ENCODE measurements at places on chromosomes 2 and 18.

DNA sequence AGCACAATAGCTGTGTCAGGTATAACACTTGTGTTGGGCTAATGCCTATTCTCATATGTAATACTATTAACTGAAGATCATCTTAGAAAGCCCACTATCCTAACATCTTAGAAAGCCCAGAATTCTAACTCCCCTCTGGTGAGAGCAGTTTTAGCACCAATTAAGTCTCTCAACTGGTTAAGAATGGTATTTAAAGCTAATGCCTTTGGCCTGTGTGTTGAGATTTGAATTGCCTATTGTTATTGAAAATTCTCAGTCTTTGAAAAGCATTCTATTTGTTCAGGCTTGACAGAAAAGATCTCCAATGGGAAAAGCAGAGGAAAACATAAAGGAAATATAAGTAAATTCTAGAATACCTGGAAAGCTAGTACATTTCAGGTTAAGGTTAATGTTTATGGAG is 352.5 kb downstream of the ARHGAP15 start:
- DNase-seq, result no peak

DNA sequence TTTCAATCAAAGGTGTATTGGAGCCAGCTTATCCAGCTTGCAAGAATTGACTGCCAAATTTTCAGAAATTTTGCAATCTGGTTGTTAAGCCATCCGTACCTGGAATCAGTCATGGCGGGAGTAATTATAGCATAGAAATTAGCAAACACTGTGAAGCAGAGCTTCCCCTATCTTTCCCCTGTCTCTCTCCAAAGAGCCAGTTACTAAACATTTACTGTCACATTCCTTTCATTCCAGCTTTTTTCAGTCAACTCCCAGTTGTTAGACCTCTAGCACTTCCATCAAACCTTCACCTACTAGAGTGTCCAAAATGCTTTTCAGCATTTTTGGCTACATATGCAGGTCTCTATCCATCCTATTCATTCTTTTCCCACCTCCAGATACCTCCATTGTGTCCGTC is 137.4 kb downstream of the MC4R start:
- no peak for DNase-seq

DNA sequence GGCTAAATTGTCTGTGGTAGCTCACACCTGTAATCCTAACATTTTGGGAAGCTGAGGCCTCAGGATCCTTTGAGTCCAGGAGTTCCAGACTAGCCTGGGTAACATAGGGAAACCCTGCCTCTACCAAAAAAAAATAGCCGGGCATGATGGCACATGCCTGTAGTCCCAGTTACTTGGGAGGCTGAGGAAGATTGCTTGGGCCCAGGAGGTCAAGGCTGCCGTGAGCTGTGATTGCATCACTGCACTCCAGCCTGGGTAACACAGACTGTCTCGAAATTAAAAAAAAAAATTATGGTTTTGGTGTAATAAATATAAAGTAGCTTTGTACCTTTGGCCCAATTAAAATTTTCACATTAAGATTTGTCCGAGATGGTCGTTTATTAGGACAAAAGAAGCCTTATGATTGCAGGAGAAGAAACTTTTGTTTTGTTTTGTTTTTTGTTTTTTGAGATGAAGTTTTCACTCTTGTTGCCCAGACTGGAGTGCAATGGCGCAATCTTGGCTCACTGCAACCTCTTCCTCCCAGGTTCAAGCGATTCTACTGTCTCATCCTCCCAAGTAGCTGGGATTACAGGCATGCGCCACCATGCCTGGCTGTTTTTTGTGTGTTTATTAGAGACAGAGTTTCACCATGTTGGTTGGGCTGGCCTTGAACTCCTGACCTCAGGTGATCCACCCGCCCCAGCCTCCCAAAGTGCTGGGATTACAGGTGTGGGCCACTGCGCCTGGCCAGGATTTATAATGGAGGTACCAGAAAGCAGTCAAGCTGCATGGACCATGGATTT is 4.1 kb downstream of the MTA3 start:
- DNase-seq, result no peak

GRCh38 chr2:219252900-219253752 is at the start of gene TUBA4B:
TSS of gene TUBA4B (plus strand) at chr2:219253243. CDS start at chr2:219253408, 165 bp downstream.
- DNase-seq, result peak; percentile 72

- DNase-seq, result no peak
Measured at GRCh38 chr18:6546229-6546628, 131.5 kb upstream of the L3MBTL4 start.

DNA sequence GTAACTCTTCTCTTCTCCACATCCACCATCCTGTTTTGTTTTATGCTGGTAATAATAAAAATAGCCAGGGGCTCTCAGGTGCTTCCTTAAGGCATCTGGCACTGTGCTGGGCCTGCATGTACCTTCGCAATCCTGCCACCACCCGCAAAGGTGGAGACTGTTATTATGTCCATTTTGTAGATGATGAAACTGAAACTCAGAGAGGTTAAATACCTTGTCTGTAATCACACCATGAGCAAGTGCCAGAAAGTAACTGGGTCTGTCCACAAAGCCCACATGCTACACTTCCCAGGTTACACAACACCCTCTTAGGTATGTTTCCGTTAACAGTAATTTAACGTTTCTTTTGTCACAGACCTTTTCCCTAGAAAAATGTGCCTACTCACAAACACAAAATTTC is 27.0 kb downstream of the NRP2 start:
- no peak for DNase-seq

DNA sequence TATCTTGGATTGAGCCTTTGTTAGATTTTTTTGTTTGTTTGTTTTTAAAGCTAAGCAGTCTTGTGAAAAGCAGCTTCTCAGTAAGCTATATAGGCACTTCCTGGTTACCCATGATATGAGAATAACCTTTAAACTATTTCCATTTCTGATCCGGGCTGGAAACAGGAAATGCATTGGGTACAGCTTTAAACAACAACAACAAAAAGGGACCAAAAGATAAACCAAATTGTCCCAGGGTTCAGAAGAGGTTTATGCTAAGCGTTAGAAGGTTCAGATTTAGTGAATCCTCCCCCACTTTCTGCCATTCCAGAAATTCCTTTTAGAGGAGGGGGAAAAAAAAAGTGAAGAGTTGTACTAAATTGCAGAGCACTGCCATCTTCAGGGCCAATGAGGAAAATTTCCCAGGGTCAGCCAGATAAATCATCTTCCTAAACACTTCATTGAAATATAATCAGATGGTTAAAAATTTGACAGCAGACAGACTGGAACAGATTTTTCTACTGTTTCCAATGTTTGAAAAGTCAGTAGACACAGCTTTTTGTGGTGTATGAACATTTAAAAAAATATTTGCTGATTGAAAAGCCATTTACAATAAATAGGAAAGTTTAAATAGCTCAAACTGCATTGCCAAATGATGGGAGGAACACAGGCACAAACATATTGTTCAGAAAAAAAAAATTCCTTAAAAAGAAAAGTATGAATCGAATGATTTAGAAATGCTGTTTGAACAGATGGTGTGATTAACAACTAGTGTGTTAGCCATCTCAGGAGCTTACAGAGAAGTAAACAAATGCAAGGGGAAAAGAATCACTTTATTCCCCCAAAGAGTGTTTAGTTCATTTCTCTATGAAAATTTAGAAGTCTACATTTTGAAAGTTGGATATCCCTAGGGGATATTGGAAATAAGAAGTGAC is 189.9 kb upstream of the TANK start:
- peak; percentile 72 for DNase-seq

- DNase-seq, result peak; percentile 4
Measured at GRCh38 chr2:148680462-148680861, 35.9 kb downstream of the EPC2 start.

DNA sequence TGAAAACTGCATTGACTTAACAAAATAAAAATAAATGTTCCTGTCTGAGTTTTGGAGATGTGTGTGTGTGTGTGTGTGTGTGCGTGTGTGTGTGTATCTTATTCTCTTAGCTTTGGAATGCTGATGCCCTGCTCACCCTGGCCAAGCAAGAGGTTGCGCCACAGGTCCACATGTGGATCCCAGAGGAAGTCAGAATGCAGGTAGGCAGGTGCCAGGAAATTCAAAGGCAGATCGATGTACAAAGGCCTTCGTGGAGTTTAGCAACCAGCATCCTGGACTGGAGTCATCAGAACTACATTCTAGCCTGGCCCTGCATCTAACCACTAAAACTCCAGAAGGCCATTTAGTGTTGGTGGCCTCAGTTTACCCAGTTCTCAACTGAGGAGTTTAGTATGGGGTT is 12.4 kb downstream of the G6PC2 start:
- DNase-seq, result no peak

DNA sequence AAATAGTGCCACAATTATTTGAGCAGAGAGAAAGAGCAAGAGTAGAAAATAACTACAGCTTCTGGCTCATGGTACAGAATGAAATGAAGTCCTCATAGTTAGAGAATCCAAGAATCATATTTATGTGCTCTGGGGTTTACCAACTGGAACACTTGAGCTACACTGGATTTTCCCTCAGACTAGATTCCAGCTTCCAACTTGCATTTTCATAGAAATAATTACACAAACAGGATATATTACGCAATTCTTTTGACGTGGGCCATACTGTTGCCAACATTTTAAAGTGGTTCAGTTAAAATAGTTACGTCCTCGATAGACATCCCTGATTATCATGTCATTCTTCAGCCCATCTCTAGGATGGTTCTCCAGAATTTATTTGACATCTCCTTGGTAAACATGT is 129.2 kb downstream of the ETAA1 start:
- no peak for DNase-seq

- no peak for DNase-seq
Measured at GRCh38 chr2:74577448-74577847, 22.9 kb downstream of the DOK1 start.

DNA sequence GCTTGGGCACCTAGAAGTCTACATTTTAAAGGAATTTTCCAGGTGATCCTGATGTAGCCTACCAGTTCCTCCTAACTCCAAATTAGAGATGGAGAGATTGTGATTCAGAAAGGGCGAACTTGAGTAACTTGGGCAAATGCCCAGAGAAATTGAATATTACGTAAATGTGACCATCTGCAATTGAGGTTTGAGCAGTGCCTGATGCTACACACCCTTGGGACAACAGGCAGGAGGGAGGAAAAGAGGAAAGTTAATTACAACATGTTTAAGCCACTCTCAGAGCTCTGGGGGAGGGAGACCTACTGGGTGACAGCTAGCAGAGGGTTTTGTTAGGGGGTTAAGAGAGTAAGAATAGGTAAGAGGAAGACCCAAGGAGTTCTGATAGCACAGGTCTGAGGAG is 208.9 kb downstream of the LPIN1 start:
- DNase-seq, result no peak

GRCh38 chr2:174051068-174051467 is 85.9 kb upstream of the SP3 start:
- DNase-seq, result no peak

DNA sequence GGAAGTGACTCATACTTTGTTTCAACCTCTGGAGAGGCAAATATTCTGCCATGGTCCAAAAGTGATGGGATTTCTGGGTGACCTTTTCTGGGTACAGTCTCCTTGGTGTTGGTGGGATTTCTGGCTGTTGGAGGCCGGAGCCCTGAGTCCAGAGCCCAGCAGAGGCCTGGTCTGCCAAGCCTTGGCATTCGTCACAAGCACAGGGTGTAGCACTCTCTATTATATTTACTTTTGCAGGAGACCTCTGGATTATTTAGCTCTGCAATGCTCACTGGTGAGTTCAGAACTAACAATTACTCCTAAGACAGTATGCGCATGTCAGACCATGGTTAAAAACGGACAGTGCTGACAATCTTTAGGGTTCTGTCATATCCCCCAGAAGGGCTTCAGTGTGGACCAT is 201.6 kb upstream of the TWIST2 start:
- DNase-seq, result no peak

- DNase-seq, result no peak
Measured at GRCh38 chr18:49723648-49724180, 89.6 kb downstream of the ACAA2 start.

- DNase-seq, result peak; percentile 18
Measured at GRCh38 chr2:180907731-180908130, 72.7 kb upstream of the UBE2E3 start.

DNA sequence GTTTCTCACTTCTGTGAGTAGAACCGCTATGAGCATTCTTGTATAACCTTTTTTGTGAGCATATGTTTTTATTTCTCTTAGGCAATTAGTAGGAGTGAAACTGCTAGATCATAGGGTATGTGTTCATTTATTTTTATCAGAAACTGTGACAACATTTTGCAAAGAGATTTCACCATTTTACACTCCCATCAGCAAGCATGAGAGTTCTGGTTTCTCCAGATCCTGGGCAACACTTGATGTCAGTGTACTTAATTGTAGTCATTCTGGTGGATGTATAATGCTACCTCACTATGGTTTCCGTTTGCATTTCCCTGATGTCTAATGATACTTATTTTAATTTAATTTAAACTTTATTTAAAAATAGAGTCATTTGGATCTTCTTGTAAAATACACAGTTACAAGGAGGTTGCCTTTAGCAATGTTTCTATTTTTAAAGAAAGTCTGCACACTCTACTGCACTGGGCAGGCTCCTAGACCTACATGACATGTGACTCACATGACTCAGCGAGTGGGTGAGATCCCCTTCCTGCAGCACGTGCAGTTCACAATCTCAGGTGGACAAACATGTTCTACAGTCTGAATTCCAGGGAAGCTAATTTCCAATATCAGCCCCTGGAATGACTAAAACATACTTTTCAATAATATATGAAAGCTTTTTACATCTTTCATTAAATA is 127.0 kb upstream of the BCL2L11 start:
- DNase-seq, result peak; percentile 19

Data from RWPE1 (cell line).